ENCODE measurements at places on chromosomes 3 and 15.

- peak; percentile 38 for DNase-seq
These were observed 94.7 kb downstream of the MYH15 start for GRCh38 chr3:108415661-108416060.

GRCh38 chr3:193016437-193016901 is 98.8 kb upstream of the MB21D2 start:
- no peak for DNase-seq

DNA sequence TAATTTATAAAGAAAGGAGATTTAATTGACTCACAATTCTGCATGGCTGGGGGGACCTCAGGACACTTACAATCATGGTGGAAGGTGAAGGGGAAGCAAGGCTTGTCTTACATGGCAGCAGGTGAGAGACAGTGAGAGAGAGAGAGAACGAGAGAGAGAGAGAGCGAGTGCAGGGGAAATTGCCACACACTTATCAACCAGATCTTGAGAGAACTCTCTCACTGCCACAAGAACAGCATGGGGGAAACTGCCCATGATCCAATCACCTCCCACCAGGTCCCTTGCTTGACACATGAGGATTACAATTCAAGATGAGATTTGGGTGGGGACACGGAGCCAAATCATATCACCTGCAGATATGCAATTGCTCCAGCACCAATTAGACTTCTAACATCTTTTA is 7.1 kb upstream of the RPL39L start:
- no peak for DNase-seq

DNA sequence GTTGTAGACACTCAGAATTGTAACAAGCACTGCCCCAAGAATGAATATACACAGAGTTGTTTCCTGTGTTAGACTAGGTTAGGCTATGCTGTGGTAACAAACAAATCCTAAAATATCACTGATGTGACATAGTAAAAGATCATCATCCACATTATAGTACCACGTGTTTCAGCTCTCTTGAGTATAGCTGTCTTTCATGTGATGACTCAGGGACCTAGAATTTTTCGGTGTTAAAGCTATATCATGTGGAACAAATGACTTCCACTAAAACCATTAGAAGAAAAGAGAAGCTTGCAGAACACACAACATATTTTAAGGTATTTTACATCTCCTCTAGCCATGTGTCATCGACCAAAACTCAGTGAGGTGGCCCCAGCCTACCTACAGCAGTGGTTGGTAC is 307.9 kb upstream of the RBMS3 start:
- DNase-seq = no peak

DNA sequence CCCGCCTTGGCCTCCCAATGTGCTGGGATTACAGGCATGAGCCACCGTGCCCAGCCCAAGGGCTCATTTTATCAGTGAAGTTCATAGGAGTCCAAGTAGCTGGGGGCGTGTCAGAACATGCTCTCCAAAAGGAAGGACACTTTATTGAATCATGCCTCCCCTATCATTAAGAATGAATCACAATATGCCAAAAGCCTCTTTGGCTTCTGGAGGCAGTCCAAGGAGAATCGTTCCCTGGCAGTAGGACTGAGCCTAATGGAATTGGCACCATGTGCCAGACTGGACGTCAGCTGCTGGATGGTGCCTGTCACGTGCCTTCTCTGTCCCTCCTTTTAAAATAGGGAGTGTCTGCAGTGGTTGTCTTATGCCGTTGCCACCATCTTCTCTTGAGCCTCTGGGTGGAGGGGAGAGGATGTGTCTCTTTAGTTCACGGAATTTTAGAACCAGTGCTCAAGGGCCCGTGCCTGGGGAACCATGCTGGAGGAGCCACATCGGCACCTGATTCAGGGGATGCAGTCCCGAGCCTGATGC is 234.7 kb upstream of the LYSMD4 start:
- DNase-seq = no peak

GRCh38 chr3:19543212-19543841 is 390.7 kb downstream of the EFHB start:
- peak; percentile 24 for DNase-seq

GRCh38 chr3:113005611-113006010 is 14.8 kb downstream of the GTPBP8 start:
- no peak for DNase-seq
